ENCODE measurements at places on chromosomes 7 and 10. TPM values are rescaled to one million over a fixed set of nuclear protein-coding genes. Genes with fewer than 3 reads are reported as not detected.

BTAF1 gene
- 14.6 TPM for polyA plus RNA-seq

EPO gene
- 0.13 TPM for polyA plus RNA-seq

SLC29A4 gene
- polyA plus RNA-seq: 1.1 TPM

GIMAP7 gene
- polyA plus RNA-seq: 103 TPM
